Hepatocyte (in vitro differentiated cells): ENCODE measurements at places on chromosomes 2 and 18. TPM values are rescaled to one million over a fixed set of nuclear protein-coding genes. Genes with fewer than 3 reads are reported as not detected.

Gene VIL1
- 151 and 160 TPM in 2 replicates for polyA plus RNA-seq

DNA sequence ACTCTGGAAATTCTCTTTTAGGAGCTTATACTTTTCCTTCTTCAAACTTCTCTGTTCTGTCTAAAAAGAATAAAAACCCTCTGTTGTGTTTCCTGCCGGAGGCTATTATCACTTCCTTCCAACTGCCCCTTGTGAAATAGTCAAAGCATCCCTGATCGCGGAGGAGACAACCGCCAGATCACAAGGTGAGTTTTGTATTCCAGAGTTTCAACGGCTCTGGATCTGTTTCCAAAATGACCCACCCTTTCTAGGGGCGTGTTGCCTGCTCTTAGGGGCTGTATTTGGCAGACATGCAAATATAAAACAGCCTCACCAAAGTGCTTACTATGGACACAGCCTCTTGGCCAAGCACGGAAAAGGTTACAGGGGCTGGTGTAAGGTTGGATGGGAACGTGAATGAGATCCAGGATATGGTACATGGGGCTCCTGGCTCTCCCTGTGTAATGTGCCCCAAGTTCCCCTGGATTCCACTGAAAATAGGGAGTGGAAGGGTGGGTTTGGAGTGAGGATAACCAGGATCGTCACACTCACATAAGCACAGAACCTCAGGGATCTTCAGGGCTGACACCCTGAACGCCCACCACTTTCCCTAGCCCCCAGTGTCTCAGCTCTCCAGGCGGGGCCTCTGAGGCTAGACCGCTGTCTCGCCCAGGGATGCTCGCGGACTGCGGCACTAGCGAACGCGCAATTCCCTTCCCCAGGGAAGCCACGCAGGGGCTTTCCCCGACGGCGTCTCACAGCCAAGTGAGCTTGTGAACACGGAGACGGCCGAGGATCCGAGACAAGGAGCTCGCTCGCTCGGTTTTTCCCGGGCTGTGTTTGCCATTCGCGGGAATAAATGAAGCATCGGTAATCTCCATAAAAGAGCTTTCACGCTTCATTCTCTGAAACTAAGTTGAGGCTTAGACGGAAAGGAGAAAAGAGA lies 14.4 kb downstream of the EN1 start:
- H3K36me3 ChIP-seq: no peaks in the 10 kb centered on the region
- no peak for DNase-seq
- H3K4me3 ChIP-seq: no peak overlapping the region
- peaks cover 99% of the 10 kb centered on the region for H3K27me3 ChIP-seq

Gene CD8A
- 0.21 TPM in 1 of 2 replicates, not detected in the other for polyA plus RNA-seq

DNA sequence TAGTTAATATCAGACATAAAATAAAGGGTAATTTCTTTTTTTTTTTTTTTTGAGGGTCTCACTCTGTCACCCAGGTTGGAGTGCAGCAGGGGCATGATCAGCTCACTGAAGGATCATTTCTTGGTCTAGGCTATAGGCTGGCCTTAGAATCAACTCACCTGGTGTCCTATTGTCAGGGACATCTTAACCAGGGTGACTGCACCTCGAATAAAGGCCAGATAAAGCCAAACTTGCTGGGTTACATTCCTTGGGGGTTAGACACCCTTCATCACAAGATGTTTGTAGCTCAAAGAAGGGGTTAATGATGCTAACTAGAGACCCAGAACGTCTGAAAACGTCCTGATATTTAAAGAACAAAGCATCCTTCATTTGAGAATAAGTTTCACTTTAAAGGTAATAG lies 17.9 kb downstream of the SPATA3 start:
- H3K36me3 ChIP-seq: no peaks in the 10 kb centered on the region
- DNase-seq: no peak
- no peaks in the 10 kb centered on the region for H3K27me3 ChIP-seq

Gene IL1RL2
- 1.3 TPM in 1 of 2 replicates, not detected in the other for polyA plus RNA-seq

- no peaks in the 10 kb centered on the region for H3K36me3 ChIP-seq
- H3K27me3 ChIP-seq: no peaks in the 10 kb centered on the region
- no peak overlapping the region for H3K4me3 ChIP-seq
- peaks cover 6% of the 10 kb centered on the region for H3K4me1 ChIP-seq
Measured at GRCh38 chr2:236818281-236819045, 248.8 kb downstream of the ACKR3 start.

DNA sequence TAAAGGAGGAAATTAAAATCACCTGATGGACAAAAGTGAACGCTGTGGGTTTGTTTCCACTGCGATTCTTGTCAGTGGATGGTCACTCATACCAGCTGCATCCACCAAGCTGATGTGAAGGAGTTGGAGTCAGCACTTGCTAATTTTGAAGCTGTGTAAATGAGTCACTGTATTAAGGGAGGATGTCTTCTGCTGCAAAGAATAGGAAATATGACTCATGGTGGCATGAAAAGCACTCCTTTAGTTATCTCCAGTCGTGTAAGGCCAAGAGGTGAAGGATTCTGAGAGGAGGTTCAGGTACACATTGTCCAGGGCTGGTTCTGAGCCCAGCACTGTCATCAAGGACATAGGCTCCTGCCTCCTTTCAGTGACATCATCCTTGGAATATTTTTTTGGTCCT lies 71.7 kb upstream of the SKOR2 start:
- peaks cover 18% of the 10 kb centered on the region for H3K27me3 ChIP-seq
- no peaks in the 10 kb centered on the region for H3K36me3 ChIP-seq
- no peak for DNase-seq
- no peak overlapping the region for H3K4me3 ChIP-seq
- no peaks in the 10 kb centered on the region for H3K4me1 ChIP-seq

DNA sequence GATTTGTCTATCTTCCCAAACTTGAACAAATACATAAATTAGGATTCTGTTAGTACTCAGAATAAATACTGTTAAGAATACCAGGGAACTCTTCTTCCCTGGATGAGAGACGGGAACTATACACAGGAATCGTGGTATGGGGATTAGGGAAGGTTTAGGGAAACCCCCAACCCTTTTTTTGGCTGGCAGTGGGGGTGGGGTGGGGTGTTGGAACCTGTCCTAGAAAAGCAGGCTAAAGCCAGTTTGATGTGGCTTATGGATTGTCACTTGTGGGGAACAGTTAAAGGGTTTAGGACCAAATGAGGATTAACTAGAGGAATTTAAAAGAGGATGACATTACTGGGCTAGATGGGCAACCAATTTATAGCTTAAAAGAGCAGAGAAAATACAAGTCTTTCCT lies 1.8 kb downstream of the SLC4A10 start:
- no peaks in the 10 kb centered on the region for H3K36me3 ChIP-seq
- no peak for DNase-seq
- H3K4me1 ChIP-seq: no peaks in the 10 kb centered on the region
- H3K27me3 ChIP-seq: peaks cover 38% of the 10 kb centered on the region

Gene RIT2
- polyA plus RNA-seq: not detected in 2 replicates

DNA sequence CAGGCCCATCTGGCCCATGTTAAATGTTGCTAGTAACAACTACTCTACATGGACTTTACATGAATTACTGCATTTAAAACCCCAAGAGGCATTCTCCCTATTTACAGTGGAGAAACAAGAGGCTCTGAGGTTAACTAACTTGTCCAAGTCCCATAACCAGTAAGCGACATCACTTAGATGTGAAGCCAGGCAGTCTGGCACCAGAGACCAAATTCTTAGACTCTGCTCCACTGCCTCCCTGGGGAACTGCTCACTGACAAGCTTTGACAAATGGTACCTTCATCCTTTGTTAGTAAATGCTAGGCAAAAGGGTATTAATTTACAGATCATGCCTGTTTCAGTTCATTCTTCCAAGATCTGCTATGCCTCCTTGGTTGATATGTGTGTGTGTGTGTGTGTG lies 124.8 kb downstream of the AFF3 start:
- H3K4me1 ChIP-seq: no peaks in the 10 kb centered on the region
- H3K27me3 ChIP-seq: no peaks in the 10 kb centered on the region
- H3K4me3 ChIP-seq: no peak overlapping the region
- no peak overlapping the region for H3K27ac ChIP-seq
- no peaks in the 10 kb centered on the region for H3K36me3 ChIP-seq
- DNase-seq: no peak

- no peaks in the 10 kb centered on the region for H3K36me3 ChIP-seq
- no peak overlapping the region for H3K4me3 ChIP-seq
- H3K4me1 ChIP-seq: no peaks in the 10 kb centered on the region
- H3K27me3 ChIP-seq: no peaks in the 10 kb centered on the region
Measured at GRCh38 chr2:166520604-166521003, 26.6 kb upstream of the SCN7A start.

DNA sequence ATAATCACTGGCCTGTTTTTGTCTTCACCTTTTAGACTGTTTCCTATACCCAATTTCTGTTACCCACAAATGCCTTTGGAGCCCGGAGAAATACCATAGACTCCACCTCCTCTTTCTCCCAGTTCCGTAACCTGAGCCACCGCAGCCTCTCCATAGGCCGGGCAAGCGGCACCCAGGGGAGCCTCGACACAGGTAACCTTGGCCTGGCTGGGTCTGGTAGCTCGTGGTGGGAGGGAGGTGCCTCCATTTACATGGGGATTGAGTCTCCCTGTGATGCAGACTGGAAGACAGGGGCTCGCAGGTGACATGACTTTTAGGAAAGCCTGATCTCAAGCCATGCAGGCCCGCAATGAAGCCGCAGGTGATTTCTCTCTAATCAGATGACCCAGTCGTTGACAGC lies 100.6 kb downstream of the CABLES1 start:
- H3K27me3 ChIP-seq: no peaks in the 10 kb centered on the region
- no peak for DNase-seq
- no peak overlapping the region for H3K27ac ChIP-seq

- no peaks in the 10 kb centered on the region for H3K27me3 ChIP-seq
- no peak overlapping the region for H3K27ac ChIP-seq
- no peak for DNase-seq
- H3K4me3 ChIP-seq: no peak overlapping the region
- peaks cover 3% of the 10 kb centered on the region for H3K4me1 ChIP-seq
Measured at GRCh38 chr2:60440079-60440766, 113.2 kb downstream of the BCL11A start.
